ENCODE measurements at places on chromosomes 4 and X.

GRCh38 chrX:107849747-107850421 is 24.2 kb downstream of the MID2 start:
- DNase-seq = no peak

DNA sequence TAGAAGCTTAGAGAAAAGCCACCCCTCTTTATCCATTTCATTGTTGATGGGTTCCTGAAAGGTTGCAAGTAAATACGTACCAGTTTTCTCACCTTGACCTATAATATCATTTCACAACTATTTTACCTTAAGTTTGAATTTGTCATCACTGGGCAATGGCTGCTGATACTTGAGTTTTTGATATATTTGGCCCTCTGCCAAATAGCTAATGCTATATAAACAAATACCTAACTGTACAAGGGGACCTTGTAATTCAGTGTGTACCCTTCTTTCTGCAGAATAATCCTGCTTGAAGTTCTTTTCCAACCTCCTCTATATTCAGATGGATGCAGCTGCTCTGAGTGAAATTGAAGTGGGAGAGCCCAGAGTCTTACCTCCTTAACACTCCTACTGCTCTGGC is 19.0 kb upstream of the GLUD2 start:
- no peak for DNase-seq

DNA sequence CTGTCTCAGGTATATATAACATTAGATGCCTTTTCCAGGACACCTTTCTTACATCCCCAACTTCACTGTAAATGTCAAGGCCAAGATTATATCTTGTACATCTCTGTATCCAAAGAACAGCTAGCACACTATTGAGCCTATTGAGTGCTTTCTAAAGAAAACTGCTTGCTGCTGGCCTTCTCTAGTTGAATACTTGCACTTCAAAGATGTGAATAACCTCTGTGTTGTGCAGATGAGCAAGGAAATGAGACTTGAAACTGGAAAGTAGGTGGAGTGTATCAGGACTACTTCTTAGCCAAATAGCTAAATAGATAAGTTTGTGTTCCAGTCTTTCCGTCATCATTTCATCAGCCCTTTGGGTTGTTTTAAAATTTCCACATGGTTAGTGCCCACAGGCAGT is 704.4 kb upstream of the AMOT start:
- DNase-seq = no peak

- no peak for DNase-seq
Measured at GRCh38 chrX:45422216-45422925, 221.7 kb upstream of the DIPK2B start.

GRCh38 chrX:109863811-109864210 is 130.8 kb upstream of the ACSL4 start:
- DNase-seq = no peak
